Central memory CD4-positive, alpha-beta T cell (primary cell): ENCODE measurements at places on chromosomes 16 and 17.

GRCh38 chr16:53779186-53779585 lies 75.2 kb downstream of the FTO start:
- DNase-seq: no peak

- no peak for DNase-seq
Observed at GRCh38 chr16:87410530-87410929, 18.4 kb downstream of the MAP1LC3B start.

DNA sequence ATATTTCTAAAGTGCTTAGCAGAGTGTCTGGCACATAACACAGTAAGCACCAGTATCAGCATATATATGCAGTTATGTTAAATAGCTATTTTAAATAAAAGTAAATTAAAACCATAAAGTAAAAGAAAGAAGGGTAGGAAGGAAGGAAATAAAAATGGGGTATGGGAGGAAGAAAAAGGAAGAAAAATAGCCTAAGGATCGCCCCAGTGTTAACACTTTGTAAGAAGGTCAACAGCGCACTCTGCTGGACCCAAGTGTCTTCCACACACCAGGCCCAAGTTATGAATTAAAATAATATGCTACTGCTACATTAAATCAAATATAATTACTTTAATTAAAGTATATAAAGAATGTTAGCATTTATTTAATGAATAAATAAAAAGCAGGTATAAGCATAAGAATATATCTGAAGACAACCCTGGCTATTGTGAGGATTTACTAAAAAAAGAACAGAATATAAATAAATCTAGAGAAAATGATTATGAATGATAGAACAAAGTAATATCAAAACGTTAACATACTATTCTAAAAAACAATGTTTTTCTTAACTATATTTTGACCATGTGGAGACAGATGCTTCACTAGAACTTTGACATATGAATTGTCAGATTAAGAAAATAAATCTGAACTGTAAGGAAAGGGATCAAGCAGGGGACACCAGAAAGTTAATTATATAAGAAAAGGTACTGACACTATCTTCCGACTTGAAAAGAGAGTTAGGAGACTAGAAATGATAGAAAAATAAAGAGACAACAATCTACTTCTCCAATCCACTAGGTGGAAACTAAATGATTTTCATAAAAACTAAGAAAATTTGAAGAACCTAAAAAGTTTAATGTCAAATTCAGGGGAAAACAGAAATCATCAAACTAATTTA lies 25.9 kb downstream of the BRIP1 start:
- DNase-seq: peak; percentile 29

DNA sequence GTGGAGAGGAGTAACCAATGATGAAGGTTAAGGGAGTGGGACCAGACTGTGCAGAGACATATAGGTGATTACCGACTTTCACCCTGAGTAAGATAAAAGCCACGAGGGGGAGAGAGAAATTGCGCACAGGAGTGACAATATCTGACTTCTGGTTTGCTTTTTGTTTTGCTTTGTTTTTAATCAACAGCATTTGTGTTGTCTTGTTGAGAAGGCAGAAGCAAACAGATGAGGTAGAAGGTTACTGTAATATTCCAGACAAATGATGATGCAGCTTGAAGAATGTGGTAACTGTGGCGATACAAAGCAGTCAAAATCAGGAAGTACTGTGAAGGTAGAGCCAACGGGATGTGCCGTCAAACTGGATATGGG lies 7.5 kb downstream of the PELP1 start:
- DNase-seq: peak; percentile 63

DNA sequence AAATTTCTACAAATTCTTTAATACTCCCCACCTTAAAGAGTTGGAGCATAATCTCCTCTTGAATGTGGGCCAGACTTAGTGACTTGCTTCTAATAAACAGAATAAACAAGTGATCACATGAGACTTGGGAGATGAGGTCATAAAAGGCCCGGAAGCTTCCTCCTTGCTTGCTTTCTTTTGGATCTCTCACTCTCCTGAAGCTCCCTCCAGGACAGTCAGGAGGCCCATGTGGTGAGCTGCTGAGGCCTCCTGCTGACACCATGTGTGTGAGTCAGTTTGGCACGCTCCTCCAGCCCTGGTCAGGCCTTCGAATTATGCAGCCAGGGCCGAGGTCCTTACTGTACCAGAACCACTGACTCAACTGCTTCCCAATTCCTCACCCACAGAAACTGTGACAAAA lies 53.2 kb downstream of the NDEL1 start:
- no peak for DNase-seq

DNA sequence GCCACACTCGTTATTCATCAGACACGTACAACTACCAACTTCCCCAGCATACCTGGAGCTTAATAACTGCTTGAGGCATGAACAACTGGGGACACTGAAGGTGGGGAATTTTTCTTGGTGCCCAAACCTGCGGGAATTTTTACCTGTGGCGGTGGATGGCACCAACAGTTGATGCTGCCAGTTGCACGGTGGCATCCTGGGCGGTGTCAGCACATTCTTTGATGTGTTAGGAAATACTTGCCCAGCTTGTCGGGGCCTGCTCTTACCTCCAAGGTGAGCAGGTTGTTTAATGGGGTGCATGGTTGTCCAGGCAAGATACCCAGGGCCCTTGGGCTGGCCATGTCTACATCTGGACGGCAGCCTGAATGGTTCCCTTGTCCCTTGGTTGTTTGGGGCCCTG lies 79.6 kb downstream of the CRISPLD2 start:
- no peak for DNase-seq

- no peak for DNase-seq
Observed at GRCh38 chr16:57667526-57668262, 412 bp upstream of the ADGRG3 start.

DNA sequence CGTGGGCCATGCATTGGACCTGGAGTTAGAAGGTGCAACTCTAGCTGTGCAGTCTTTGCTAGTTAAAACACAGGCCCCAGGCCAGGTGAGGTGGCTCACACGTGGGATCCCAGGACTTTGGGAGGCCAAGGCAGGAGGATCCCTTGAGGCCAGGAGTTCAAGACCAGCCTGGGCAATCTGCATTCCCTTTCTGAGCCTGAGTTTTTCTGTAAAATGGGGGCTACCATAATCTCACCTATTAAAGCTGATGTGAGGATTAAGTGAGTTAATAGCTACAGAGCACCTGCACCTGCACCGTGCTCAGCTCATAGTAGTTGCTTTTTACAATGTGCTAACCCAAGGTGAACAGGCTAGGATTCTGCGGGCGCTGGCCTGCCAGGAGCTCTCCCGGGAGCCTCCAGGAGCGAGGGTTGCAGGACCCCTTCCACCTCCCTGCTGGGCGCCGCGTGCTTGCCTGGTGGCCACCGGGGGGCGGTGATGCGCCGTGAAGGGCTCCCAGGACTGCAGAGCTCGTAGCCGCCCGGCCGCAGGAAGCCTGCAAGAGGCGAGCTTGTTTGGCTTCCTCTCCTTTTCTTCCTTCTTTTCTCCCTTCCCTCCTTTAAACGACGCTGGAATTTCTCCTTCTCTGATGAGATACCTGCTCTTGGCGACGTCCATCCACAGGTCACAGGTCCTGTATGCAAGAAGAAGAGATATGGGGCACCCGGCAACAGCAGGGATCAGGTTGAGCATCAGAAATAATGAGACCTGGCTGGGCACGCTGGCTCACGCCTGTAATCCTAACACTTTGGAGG lies 51.3 kb downstream of the ZFP90 start:
- DNase-seq: peak; percentile 19

GRCh38 chr17:45868276-45868675 lies 23.6 kb downstream of the SPPL2C start:
- no peak for DNase-seq

- no peak for DNase-seq
Observed at GRCh38 chr16:51419768-51420167, 268.7 kb upstream of the SALL1 start.

DNA sequence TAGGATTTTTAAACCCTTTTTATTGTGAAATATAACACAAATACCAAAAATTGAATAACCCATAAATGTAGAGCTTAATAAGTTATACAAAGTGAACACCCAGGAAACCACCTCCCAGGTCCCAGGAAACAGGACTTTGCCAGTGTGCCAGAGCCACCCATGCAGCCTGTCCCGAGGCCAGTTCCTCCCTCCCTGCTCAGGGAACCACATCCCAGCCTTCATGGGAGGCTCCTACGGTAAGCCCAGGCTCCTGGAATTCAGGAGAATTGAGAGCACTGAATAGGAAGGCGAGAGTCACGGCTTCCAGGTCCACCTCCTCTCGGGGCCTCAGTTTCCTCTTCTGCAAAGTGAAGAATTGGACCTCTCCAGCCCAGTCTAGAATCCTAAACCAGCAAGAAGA lies 178.2 kb downstream of the TMEM132E start:
- DNase-seq: no peak

- no peak for DNase-seq
Observed at GRCh38 chr16:51766739-51767138, 615.7 kb upstream of the SALL1 start.

DNA sequence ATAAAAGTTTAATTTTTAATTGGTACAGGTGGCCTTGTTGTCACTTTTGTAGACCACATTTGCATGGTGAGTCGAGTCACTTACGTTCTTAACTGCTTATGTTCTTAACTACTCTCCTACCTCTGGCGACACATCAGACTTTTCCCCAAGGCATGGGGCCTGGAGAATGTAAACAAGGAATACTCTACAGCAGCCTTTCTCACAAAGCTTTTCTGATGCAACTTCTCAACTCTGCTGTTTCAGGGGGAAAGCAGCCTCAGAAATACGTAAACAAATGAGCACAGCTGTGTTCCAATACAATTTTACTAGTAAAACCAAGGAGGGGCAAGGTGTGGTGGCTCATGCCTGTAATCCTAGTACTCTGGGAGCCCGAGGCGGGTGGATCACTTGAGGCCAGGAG lies 6.9 kb downstream of the KARS1 start:
- no peak for DNase-seq

DNA sequence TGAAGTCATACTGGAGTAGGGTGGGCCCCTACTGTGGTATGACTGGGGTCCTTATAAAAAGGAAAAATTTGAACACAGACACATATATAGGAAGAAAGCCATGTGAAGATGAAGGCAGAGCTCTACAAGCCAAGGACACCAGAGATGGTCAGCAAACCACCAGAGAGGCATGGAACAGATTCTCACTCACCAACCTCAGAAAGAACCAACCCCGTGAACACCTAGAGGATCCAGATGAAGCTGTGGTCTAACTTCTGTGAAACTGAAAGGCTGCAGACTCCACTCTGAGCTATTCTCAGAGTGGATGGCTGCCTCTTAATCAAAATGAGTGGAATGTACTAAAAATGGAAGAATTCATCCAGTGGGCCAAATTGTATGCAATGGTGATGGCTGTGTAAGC lies 149.6 kb downstream of the ABCA8 start:
- no peak for DNase-seq

- DNase-seq: no peak
Observed at GRCh38 chr16:1763521-1764511, 7.5 kb downstream of the NME3 start.

DNA sequence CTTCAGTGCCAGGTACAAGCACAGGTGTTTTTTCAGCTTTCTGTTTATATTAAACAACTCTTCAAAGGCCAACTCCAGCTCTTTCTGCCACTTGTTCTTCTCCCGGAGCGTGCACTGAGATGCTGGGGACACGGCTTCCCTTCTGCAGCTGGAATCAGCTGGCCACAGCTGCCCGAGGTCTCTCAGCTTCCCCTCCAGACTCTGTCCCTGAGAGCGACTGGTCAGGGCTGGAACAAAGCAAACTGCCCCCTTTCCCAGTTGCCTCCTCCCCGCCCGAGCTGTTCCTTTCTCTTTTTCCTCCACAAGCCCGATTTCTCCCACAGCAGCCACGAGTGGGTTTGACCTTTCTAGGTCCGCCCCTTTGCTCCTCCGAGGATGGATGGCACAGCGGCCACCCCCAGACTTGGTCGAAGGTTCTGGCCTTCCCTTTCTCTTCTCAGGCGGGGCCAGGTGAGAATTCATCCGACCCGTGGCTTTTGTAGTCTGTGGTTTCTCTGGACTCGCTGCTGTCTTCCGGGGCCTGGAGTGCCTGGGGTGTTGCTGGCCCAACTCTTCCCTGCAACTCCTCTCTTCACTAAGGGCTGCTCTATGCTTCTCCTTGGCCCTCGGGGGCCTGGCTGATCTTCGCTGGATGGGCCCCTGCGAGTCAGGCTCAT lies 11.5 kb downstream of the CEP295NL start:
- DNase-seq: no peak

DNA sequence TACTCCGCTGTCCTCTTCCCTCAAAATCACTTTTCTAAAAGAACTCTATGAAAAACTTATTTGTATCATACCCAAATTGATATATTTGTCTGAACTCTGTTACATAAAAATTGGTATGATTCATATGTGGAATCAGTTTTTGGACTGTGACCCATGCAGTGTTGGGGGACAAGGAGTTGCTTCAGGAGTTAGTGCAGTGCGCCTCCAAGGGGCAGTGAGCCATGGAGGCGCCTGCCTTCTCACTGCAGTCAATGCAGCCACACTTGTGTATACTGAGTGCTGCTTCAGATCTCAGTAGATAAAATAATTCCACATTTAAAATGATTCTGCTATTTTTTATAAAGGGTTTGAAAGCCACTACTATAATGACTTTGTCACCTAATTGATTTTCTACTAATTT lies 32.5 kb downstream of the DGKE start:
- DNase-seq: no peak

GRCh38 chr16:12084436-12084835 lies 107.9 kb downstream of the SNX29 start:
- no peak for DNase-seq

GRCh38 chr17:50094243-50094752 lies 853 bp upstream of the PDK2 start:
- peak; percentile 80 for DNase-seq

DNA sequence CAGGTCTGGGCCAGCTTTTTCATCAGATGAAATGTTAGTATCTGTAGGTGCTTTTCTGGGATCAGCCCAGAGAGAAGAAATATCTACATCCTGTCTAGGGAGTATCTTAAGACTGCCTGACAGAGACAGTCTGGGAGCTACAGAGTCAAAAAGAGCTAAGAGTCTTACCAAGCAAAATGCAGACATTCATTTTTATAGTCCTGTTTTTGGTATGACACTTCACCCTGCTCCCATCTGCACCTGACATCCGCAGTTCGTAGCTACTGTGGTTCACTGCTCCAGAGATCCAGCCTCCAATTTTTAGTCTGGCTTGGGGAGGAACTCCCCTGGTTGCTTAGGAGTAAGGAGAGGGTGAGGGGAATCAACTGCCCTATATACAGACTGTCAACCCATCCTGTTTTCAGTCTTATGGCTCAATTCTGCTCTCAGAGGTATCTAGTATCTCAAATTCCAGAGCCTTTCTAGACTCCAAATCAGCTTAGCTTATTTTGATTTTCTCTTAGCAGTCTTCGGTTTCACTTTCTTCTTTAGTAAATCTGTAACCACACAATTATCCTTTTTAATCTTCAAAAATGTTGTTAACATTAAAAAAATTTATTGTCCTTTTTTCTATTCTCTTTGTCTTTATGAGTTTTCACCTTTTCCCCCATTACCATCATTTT lies 97.8 kb downstream of the TMEM100 start:
- no peak for DNase-seq

DNA sequence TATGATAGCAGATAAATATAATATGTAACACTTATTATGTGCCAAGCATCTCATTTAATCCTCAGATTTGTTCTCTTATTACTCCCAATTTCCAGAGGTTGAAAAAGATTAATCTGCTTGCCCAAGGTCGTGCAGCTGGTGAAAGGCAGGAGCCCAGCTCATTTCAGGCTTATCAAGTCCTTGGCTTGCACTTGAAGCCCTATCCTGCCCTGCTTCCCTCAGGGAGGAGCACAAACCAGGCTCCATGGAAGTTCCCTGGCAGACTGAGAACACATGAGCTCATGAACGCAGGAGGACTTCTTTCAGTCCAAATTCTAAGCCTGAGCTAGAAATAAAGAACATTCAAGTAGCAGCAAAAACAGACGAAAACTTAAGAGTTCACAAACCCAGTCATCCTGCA lies 74.8 kb downstream of the USP31 start:
- DNase-seq: no peak

GRCh38 chr16:23333831-23334456 lies 31.8 kb downstream of the SCNN1B start:
- DNase-seq: no peak
